ENCODE measurements at places on chromosomes 5 and 9.

DNA sequence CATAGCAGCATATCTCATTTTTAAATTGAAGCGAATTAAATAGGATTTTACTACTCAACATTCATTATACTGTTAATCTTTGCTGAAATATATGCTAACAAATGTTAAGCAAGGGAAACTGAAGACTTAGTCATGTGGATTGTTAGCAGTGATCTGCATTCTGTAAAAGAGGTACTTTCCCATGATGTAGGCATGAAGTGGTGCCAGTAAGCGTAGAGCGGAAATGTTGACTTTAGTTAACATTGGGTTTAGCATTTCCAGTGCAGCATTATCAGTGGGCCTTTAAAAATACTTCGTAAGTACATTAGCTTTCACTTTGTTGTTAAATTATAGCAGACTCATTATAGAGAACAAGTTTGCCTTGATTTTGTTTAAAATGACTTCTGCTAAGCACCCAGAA lies 130.3 kb downstream of the CDC42SE2 start:
- no peak for DNase-seq

DNA sequence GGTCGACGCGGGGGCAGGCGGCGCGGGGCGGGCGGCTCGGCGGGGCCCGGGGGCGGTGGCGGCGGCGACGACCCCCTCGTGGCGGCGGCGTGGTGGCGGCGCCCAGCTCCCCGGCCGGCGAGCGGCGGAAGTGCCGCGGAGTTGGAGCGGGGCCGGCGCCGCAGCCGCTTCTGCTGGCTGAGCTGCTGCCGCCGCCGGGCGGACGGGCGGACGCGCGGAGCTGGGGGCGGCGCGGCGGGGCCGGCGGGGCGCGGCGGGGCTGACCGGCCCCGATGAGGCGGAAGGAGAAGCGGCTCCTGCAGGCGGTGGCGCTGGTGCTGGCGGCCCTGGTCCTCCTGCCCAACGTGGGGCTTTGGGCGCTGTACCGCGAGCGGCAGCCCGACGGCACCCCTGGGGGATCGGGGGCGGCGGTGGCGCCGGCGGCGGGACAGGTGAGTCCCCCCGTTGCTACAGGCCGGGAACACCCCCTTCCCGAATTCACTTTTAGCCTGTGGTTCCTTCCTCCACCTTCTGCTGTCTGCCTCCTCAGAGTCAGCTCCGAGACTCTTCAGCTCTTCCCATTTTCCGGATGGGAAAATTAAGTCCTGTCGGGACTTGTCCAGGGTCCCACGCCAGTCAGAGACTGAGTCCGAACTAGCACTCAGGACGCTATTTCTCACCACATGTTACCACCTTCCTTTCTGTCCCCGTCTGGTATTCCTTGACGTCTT lies at the start of gene GALNT10:
TSS of gene GALNT10 (plus strand) at position 139 of the 710 bp plus-strand sequence. CDS start at position 273, 134 bp downstream.
- no peak for DNase-seq

GRCh38 chr5:2291146-2291840 lies 408.6 kb upstream of the IRX4 start:
- DNase-seq, result no peak

- no peak for DNase-seq
These were observed 29.3 kb downstream of the PLAC8L1 start for GRCh38 chr5:146076028-146076427.

DNA sequence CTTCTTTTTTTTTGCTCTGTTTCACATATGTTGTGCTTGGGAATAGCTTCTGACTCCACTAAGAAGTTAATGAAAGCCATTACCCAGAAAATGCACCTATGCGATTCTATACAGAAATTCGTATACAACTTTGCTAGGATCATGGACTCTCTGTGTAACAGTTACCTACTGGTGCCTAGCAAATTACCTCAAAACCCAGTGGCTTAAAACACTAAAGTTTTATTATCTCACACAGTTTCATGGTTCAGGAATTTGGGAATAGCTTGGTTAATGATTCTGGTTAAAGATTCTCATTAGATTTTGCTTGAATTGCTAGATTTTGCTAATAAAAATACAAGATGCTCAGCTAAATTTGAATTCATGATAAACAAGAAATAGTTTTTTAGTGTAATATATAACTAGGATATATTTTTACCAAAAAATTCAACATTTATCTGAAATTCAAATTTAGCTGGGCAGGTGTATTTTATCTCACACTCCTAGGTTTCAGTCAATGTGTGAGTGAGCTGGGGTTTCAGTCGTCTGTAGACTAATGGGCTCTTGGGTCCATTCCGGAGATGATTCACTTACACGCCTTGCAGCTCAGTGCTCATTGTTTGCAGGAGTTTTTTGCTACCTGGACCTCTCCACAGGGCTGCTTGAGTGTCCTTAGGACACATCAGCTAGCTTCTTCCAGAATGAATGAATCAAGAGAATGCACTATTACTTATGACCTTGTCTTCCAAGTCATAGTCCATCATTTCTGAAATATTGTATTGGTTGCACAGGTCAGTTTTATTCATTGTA lies 75.1 kb downstream of the MROH2B start:
- DNase-seq, result no peak

GRCh38 chr9:88672874-88673689 lies 138.1 kb downstream of the NXNL2 start:
- no peak for DNase-seq

GRCh38 chr5:3024976-3025375 lies 273.5 kb upstream of the IRX2 start:
- no peak for DNase-seq

- DNase-seq, result no peak
These were observed at the start of gene RPP25L for GRCh38 chr9:34611811-34612787. RPP25L (minus strand) TSS chr9:34612097; CDS start chr9:34611296, 801 bp downstream.

- no peak for DNase-seq
These were observed 297.5 kb upstream of the TNC start for GRCh38 chr9:115415450-115415849.

DNA sequence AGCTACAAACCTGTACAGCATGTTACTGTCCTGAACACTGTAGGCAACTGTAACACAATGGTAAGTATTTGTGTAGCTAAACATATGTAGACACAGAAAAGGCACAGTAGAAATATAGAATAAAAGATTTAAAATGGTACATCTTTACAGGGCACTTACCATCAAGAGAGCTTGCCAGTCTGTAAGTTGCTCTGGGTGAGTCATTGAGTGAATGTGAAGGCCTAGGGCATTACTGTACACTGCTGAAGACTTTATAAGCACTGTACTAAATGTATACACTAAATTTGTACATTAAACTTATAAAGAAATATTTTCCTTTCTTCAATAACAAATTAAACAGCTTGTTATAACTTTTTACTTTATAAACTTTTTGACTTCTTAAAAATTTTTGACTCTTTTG lies 20.5 kb downstream of the ADRB2 start:
- DNase-seq, result no peak

- no peak for DNase-seq
These were observed 18.2 kb downstream of the FIBCD1 start for GRCh38 chr9:130920762-130921299.
